Thoracic aorta (tissue), 2 donors: ENCODE measurements at places on chromosomes 1 and 21.

GRCh38 chr1:11072216-11072917 lies 12.5 kb upstream of the SRM start:
- peaks cover 89% of the 10 kb centered on the region for H3K36me3 ChIP-seq
- no peaks in the 10 kb centered on the region for H3K4me1 ChIP-seq
- H3K27ac ChIP-seq: no peak overlapping the region
- no peaks in the 10 kb centered on the region for H3K27me3 ChIP-seq
- H3K4me3 ChIP-seq: no peak overlapping the region

DNA sequence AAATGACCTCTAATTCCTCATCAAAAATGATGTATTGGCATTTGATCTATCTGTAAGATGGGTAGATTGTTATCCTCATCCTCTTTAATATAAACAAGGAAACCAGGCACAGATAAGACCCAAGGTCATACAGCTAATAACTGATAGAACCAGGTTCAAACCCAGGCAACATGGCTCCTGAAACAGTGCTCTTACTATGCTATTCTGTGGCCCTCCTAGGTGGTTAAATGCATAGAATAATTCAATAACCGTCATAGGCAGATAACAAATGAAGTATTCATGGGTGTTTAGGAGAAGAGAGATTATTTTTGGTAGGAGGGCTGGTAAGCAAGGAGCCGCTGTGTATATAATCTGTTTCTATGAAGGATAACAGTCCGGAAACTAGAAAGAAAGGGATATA lies 46.4 kb downstream of the DHX9 start:
- H3K4me3 ChIP-seq: no peak overlapping the region
- H3K27ac ChIP-seq: no peak overlapping the region
- DNase-seq: no peak
- no peaks in the 10 kb centered on the region for H3K4me1 ChIP-seq
- H3K36me3 ChIP-seq: peaks cover 61% of the 10 kb centered on the region
- H3K27me3 ChIP-seq: no peaks in the 10 kb centered on the region

- no peak for DNase-seq
- no peaks in the 10 kb centered on the region for H3K27me3 ChIP-seq
- H3K27ac ChIP-seq: no peak overlapping the region
- H3K4me1 ChIP-seq: peaks cover 51% of the 10 kb centered on the region
- H3K4me3 ChIP-seq: no peak overlapping the region
Observed at GRCh38 chr21:29306920-29307319, 8.2 kb downstream of the BACH1 start.

GRCh38 chr1:165435801-165436200 lies 9.1 kb downstream of the RXRG start:
- DNase-seq: no peak
- H3K27ac ChIP-seq: no peak overlapping the region
- no peaks in the 10 kb centered on the region for H3K4me1 ChIP-seq
- H3K36me3 ChIP-seq: no peaks in the 10 kb centered on the region
- H3K27me3 ChIP-seq: no peaks in the 10 kb centered on the region

DNA sequence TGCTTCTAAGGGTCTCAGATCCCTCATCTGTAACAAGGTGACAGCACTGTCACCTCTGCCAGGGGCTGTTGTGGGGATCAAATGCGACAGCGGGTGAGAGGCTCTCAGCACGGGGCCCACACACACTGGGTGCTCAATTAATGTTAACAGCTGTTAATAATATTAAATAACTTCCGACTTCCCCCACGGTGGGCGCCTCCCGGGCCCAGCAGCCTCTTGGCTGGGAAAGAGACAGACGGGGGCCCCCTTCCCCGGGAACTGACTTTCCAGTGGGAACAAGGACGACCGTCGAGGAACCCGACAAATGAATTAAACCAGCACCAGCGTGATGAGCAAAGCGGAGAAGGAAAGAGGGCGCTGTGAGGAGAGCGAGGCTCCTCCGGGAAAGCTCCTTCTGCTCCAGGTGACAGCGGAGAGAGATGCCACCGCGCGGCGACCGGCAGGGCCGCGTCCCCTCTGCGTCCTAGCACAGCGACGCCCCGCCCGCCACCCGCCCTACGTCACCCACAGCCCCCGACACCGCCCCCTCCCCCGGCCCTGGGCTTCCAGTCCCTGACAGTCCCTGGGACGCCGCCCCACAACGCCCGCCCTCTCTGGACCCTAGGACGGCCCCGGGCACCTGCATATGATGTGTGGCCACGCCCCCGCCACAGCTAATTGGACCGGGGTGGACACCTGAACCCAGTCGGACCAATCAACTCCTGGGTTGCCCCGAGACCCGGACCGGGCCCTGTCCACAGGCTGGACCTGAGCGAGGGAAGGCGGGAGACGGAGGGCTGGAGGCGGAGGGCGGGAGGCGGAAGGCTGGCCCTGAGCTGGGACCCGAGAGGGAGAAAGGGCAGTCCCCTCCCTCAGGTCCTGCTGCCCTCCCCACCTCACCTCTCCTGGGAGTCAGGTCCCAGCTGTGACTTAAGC lies 38.2 kb downstream of the MATN1 start:
- H3K4me3 ChIP-seq: no peak overlapping the region
- peaks cover 12% of the 10 kb centered on the region for H3K27me3 ChIP-seq
- no peaks in the 10 kb centered on the region for H3K4me1 ChIP-seq

DNA sequence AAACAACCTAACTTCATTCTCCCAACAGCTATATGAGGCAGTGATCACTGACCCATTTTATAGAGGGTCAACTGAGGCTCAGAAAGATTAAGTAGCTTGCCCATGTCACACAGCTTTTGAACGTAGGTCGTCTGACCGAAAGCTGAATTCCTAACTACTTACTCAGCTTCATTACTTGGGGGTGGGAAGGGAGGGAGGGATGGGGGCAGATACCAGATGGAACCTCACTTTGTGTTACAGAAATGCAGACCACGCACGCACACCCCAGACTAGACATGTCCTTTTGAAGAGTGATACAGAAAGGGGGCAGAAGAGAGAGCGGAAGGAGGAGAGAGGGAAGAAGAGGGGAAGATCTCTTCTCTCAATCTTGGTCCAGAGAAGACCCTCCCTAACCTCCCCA lies 2.3 kb downstream of the ADGRB2 start:
- no peaks in the 10 kb centered on the region for H3K27me3 ChIP-seq
- H3K36me3 ChIP-seq: no peaks in the 10 kb centered on the region
- H3K4me3 ChIP-seq: no peak overlapping the region
- DNase-seq: no peak
